ENCODE measurements at places on chromosomes 6 and 20.

DNA sequence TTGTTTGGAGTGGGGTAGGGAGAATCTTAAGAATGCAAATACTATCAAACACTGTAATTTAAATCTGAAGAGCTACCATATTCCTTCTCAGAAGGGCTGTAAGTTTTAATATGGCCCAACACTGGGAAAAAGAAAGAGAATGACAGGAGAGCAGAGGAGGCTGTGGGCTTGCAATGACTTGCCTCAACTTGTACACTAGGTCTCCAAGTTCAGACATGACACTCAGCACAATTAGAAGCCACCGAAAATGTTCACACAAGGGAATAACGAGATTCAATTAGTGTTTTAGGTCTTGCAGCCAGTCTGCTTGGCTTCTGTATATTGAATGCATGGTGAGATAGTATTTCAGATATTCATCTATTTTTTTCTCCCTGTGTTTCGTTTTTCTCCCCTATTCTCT is 89.4 kb downstream of the HS3ST5 start:
- no peak for DNase-seq

DNA sequence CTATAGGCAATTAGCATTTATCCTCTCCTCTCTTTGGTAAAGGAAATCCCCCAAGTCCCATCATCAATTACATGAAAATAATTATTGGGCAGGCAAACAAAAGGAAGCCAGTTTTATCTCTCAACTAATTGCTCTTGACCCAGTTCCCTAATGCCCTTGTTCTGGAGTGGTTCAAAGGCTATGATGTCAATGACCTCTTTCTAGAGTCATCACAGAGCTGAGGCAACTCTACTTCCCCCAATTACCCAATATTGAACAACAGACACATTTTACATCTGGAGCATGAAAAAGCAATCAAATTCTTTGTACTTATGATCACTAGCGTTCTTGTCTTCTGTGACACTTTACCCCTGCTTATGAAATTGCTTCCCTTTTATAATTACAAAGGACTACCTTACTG is 43.5 kb downstream of the NT5E start:
- no peak for DNase-seq

GRCh38 chr20:6185268-6185667 is 62.4 kb upstream of the FERMT1 start:
- no peak for DNase-seq

- DNase-seq = peak; percentile 58
These were observed 46.3 kb downstream of the CYP39A1 start for GRCh38 chr6:46606338-46606737.

Data from cerebellar cortex (tissue), 1 donor.